IMR-90 (cell line): ENCODE measurements at places on chromosomes 1 and 21.

- DNase-seq: no peak
Measured at GRCh38 chr1:39936724-39937491, 18.0 kb upstream of the MFSD2A start.

GRCh38 chr1:107762751-107763390 lies 202.1 kb downstream of the VAV3 start:
- no peak for DNase-seq

DNA sequence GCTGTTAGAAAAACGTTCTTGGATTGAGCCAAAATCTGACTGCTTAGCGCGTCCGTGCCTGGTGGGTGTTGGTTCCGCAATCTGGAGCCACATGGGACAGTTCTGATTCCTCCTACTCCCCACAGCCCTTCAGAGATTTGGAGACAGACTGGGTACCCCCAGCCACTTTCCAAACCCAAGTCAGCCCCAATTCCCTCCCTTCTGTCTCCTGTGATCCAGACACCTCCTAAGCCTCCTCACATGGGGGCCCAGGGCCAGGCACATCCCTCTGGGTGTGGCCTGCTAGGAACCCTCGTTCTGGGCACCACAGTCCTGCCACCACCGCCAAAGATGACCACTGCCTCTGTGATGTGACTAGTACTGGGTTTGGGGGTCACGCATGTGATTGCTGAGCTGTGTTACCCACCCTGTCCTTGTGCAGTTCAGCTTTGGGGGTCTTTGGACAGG lies 4.8 kb downstream of the PLA2G5 start:
- DNase-seq: no peak

- DNase-seq: no peak
Measured at GRCh38 chr1:16153999-16154673, 1.7 kb downstream of the EPHA2 start.

- peak; percentile 99 for DNase-seq
Measured at GRCh38 chr1:58618303-58618702, 41.3 kb upstream of the TACSTD2 start.

GRCh38 chr1:173429471-173430402 lies 47.4 kb upstream of the PRDX6 start:
- DNase-seq: peak; percentile 96

- no peak for DNase-seq
Measured at GRCh38 chr1:204583909-204584632, 67.9 kb downstream of the MDM4 start.

DNA sequence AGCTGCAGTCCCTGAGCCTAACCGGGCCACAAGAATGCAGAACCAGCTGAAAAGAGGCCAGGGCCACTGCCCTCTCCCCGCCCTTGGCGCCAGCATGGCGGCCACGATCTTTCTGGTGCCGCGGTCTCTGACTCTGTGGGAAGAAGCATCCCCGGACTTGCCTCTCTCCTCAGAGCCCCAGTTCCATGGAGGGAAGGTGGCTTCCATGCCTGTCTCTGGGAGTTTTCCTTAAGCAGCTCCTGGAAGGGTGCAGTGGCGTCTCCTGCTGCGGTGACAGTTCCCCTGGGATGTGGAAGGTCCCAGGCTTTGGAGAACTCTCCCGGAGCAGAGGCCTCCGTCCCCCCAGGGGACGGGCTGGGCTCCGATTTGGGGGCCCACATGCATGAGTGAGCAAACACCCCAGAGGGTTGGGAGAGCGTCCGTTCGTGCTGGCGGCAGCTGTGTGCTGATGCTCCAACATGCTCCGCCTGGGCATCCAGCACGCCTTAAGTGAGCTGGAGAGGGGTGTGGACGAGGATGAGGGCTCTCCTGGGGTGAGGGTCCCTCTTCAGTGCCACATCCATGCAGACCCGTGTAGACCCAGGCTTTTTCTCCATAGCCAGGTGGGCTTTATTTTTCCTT lies 109.8 kb upstream of the COL6A1 start:
- DNase-seq: no peak

DNA sequence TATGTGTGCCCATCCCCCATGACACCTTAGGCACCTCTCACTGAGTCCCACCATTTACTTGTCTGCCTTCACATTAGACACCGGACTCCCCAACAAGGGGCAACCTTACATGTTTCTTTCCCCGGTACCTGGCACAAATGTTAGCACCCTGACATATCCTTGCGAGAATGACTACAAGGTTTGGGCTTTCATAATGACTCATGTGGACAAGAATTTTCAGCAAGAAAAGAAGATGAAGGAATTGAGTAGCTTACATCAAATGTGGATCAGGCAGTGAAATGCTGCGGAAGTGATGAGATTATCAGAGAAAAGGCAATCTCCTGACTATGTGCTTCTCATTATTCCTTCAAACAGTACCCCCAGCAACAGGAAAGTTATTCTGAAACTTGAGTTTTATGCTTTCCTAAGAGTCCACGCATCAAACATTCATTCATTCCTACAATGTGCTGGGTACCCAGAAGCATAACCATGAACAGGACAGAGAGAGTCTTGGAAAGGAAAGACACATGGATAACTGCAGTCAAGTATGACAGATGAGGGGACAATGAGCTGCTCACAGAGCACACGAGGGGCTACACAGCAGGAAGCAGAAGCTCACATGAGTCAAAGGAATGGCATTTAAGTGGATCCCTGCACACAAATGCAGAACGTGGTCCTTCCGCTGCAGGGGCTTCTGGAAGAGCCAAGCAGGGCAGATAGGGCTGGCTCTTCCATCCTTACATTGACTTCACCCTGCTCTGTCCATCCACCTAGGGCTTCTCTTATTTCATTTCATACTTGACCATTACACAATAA lies 112.1 kb downstream of the PCNX2 start:
- peak; percentile 63 for DNase-seq

DNA sequence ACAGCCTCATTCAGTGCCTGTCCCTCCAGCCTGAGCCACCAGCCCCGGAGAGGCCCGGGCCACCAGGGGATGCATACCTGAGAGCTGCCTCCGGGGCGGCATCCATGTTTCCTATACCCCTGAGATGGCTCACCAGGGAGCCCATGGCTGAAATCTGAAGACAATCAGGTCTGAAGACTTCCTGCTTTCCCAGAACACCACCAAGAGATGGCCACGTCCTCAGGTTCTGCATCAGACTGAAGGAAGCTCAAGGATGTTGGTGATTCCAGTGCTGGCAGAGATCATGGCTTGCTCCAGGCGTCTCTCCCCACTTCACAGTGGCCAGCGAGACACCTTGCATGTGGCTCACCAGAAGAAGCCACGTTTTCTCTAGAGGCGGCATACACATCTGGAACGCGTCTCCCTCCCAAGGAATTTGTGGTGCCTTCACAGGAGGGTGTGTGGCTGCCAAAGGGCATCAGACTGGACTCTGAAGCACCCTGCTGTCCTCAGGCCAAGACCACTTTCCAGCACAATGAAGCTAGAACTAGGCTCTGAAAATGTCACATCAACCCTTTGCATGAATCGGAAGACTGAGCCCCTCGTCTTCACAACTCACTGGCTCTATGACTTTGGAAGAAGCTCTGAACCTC lies 170.7 kb upstream of the IRF2BP2 start:
- no peak for DNase-seq

DNA sequence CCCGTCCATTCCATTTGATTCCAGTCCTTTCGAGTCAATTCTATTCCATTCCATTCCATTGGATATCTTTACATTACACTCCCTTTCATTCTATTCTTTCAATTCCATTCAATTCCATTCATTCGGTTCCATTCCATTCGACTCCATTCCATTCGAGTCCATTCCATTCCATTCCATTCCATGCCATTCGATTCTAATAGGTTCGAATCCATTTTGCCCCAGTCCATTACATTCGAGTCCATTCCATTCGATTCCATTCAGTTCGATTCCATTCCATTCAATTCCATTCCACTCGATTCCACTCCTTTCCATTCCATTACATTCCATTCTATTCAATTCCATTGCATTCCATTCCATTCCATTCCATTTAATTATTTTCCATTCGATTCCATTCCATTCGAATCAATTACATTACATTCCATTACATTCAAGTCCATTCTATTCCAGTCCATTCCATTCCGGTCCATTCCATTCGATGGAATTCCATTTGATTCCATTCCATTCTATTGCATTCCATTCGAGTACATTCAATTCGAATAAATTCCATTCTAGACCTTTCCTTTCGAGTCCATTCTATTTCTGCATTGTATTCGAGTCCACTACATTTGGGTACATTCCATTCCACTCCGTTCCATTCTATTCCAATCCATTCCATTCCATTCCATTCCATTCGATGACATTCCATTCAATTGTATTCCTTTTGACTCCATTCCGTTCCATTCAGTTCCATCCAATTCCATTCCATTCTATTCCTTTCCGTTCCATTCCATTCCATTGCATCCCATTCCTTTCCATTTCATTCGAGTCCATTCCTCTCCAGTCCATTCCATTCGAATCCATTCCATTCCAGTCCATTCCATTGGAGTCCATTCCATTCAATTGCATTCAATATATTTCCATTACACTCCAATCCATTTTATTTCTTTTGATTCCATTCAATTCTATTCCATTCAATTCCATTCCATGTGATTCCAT lies 2604.8 kb upstream of the TPTE start:
- no peak for DNase-seq

DNA sequence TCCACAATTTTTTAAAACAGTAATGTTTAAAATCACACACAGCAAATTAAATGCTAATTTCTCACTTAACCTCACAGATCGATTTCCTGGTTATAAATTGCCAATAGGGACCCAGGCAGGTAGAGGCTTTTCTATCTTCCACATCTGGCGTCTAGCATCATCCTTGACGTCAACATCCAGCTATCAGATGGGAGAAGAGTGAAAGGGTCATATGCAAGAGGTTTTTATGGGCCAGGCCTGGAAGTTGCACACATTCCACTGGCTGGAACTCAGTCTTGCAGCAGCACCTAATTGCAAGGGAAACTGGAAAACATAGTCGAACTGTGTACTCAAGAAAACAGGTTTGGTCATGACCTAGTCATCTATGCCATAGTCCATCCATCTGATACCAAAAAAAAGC lies 6.0 kb upstream of the EEIG2 start:
- no peak for DNase-seq

- peak; percentile 33 for DNase-seq
Measured at GRCh38 chr1:214604523-214604922, 1.5 kb downstream of the CENPF start.

GRCh38 chr1:84677415-84678099 lies 12.7 kb downstream of the SSX2IP start:
- DNase-seq: no peak

- no peak for DNase-seq
Measured at GRCh38 chr1:10735563-10736305, 60.7 kb downstream of the CASZ1 start.

- DNase-seq: no peak
Measured at GRCh38 chr21:38861056-38861455, 55.3 kb downstream of the ETS2 start.

GRCh38 chr1:39926820-39927219 lies 25.1 kb upstream of the MYCL start:
- DNase-seq: no peak

DNA sequence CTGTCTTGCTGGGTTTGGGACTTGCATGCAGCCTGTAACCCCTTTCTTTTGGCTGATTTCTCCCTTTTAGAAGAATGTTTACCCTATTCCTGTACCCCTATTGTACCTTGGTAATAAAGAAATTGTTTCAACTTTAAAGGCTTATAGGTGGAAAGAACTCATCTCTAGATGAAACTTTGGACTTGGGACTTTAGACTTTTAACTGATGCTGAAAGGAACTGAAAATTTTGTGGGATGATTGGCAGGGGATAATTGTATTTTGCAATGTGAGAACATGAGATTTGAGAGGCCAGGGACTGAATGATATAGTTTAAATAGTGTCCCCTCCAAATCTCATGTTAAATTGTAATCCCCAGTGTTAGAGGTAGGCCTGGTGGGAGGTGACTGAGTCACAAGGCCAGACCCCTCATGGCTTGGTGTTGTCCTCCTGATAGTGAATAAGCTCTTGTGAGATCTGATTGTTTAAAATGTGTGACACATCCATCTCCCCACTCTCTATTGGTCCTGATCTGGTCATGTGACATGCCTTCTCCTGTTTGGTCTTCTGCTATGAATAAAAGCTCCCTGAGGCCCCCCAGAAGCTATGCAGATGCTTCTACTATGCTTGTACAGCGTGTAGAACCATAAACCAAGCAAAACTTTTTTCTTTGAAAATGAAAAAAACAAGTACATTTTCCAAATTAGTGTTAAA lies 1621.3 kb upstream of the B3GALT2 start:
- DNase-seq: no peak

DNA sequence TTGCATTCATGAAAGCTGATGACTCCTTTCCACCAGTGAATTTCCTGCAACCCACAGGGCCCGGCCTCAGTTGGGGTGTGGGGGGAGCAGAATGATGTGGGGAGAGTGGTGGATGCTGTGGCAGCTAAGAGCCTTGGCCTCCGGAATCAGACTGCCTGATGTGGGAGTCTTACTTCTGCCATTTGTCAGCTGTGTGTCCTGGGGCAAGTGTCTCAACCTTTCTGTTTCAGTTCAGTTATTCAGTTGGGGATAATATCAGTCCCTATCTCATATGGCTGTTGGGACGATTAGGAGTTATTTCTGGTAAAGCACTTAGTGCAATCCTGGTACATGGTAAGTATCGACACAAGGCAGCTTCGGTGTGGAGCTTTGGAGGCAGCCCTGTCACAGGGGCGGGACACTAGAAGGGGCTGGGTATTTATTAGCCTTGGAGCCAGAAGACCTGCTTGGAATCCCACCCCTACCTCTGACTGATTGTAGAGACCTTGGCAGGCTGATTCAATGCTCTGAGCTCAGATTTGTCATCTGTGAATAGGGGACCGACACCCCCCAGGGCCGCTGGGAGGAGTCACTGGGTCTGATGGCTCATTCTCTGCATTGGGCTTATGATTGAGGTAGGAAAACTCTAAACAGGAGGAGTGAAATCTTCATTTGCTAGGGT lies 19.6 kb downstream of the ARHGEF10L start:
- no peak for DNase-seq

DNA sequence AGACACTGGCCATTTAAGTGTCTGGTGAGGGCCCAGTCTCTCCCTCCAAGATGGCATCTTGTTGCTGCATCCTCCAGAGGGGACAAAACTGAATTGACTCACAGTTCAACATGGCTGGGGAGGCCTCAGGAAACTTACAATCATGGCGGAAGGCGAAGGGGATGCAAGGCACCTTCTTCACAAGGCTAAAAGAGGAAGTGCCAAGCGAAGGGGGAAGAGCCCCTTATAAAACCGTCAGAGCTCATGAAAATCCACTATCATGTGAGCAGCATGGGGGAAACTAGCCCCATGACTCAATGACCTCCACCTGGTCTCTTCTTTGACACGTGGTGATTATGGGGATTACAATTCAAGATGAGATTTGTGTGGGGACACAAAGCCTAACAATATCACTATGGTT lies 280.1 kb downstream of the HHAT start:
- no peak for DNase-seq

- DNase-seq: no peak
Measured at GRCh38 chr1:230544758-230545157, 97.5 kb upstream of the COG2 start.

GRCh38 chr1:222620566-222620965 lies 2.7 kb downstream of the MIA3 start:
- DNase-seq: no peak

- no peak for DNase-seq
Measured at GRCh38 chr1:184708084-184708676, 46.5 kb downstream of the EDEM3 start.

GRCh38 chr1:221845650-221846371 lies 103.9 kb upstream of the DUSP10 start:
- DNase-seq: peak; percentile 94

GRCh38 chr1:42259059-42259738 lies 75.8 kb downstream of the FOXJ3 start:
- peak; percentile 74 for DNase-seq
